ENCODE measurements at places on chromosomes 7 and 10.

DNA sequence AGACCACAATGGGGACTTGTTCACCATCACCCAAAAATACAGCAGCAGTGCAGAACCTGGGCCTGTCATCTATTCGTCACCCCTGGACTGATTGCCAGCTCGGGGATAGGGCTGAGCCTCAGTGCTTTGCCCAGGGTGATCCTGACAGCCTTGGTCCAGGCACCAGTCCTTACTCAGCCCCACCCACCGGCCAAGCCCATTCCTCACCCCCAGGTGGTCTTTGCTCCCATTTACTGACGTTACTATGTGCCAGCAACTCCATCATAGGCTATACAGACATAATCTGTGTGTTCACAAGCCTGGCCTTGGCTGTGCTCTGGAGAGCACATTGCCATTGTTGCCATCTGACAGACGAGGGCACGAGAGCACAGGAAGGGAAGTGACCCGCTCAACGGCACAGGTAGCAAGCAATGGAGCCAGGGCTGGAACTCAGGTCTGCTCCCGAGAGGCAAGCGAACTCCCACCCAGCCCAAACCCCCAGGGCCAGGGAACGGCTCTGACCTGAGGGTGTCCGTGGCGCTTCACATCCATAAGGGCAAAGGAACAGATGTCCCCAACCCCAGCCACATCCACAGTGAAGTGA lies 6.8 kb downstream of the ATG9B start:
- no peak for DNase-seq

DNA sequence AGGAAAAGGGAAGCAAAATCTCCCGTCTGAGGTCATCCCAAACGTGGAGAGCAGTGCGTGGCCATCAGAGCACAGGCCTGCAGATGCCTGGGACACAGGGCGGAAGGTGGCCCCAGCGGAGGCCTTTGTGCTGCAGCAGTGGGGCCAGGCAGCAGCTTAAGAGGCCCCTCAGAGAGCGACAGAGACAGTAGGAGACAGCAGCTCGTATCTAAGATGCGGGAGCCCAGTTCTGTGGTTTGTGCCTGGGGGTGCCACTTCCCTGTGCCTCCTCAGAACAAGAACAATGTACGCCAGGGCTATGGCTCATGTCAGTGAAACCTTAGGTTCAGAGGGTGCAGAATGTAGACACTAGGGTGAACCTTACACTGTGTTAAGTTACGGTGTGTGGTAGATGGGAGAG lies 316.6 kb upstream of the AKR1E2 start:
- no peak for DNase-seq

- no peak for DNase-seq
These were observed 12.8 kb upstream of the JMJD1C start for GRCh38 chr10:63478564-63478963.

DNA sequence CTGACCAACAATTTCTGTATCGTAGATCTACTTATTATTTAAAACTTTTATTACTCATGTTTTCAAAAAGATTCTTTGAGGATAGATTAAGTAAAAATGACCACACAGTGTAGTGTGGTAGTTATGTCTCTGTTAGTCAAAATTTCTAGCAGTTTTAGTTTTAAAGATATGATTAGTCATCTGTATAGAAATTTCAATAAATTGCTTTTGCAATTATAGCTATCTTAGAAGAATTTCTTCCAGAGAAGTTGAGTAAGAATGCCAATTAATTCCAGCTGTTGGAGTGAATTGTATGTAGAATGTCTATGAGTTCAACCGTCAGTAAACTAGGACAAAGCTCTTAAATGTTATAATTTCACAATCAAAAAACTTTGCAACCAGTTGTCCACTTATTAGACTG lies 229.7 kb downstream of the CDK14 start:
- DNase-seq = no peak

DNA sequence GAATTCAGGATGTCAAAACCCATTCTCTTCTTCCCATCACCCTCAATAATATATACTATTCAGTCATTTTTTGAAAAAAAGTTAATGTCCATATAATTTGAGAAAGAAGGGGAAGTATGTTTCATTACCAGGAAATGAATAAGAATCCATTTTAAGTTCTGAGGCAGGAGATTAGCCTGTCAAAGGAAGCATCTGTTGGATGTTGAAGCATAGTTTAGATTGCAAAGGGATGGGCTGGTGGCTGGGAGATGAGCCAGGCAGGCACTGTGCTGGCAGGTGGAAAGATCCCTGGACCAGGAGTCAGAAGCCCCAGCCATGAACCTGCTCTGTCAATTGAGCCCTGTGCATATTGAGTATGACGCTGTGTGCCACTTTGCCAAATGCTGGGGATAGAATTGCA lies 48.4 kb upstream of the CRTAC1 start:
- DNase-seq = no peak

Measured in NCI-H1694 treated with DMSO at 0.1 percent for 48 hours (cell line).